ENCODE measurements at places on chromosomes 3 and 15. TPM values are rescaled to one million over a fixed set of nuclear protein-coding genes. Genes with fewer than 3 reads are reported as not detected.
A peak's percentile ranks its signal among the peaks of the same experiment; 100 is the strongest.

DNA sequence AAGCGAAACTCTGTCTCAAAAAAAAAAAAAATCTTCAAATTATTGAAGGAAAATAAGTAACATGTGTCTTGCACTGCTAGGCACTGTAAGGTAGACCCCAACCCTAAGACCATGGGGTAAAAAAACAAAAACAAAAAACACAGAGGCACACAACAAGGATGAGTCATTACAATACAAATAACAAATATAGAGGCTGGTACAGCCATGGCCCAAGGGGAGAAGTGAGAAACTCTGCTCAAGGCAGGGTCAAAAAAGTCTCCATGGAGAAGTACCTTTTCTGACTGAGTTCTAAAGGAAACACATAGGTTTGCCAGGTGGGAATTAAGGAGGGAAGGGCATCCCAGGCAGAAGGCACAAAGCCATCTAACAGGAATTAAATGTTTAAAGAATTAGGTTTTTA lies 54.5 kb downstream of the TOP2B start:
- peaks cover 56% of the 10 kb centered on the region for H3K36me3 ChIP-seq
- H3K27ac ChIP-seq: peak overlapping the region; percentile 16
- DNase-seq: no peak

- H3K4me1 ChIP-seq: no peaks in the 10 kb centered on the region
- no peak overlapping the region for H3K27ac ChIP-seq
- DNase-seq: no peak
- H3K27me3 ChIP-seq: no peaks in the 10 kb centered on the region
- H3K36me3 ChIP-seq: no peaks in the 10 kb centered on the region
- H3K4me3 ChIP-seq: no peak overlapping the region
Measured at GRCh38 chr15:29072444-29072843, 186.7 kb downstream of the APBA2 start.

Gene CLDN16
- not detected for total RNA-seq

GRCh38 chr3:47578119-47578632 lies 489 bp downstream of the CSPG5 start:
- peaks cover 41% of the 10 kb centered on the region for H3K27me3 ChIP-seq
- H3K36me3 ChIP-seq: no peaks in the 10 kb centered on the region
- H3K4me1 ChIP-seq: peaks cover 5% of the 10 kb centered on the region

Gene TM6SF1
- total RNA-seq: 22.1 TPM

GRCh38 chr15:48421362-48421761 lies 90.1 kb downstream of the DUT start:
- no peak overlapping the region for H3K27ac ChIP-seq
- peaks cover 2% of the 10 kb centered on the region for H3K4me1 ChIP-seq
- H3K36me3 ChIP-seq: no peaks in the 10 kb centered on the region
- H3K4me3 ChIP-seq: no peak overlapping the region

Measured in activated CD8-positive, alpha-beta T cell treated with anti-CD3 and anti-CD28 coated beads, Interleukin-2, amount 10 ng/mL, durations not matched to agents 7 days and 5 days (primary cell).